Stimulated activated CD4-positive, alpha-beta T cell treated with anti-CD3 and anti-CD28 coated beads, Interleukin-12 subunit alpha, Interleukin-12 subunit beta, amount 100 ng/mL, for 48 hours (primary cell): ENCODE measurements at places on chromosomes 3 and 15.
A peak's percentile ranks its signal among the peaks of the same experiment; 100 is the strongest.

- no peak for DNase-seq
Observed at GRCh38 chr15:42687740-42688139, 49.2 kb downstream of the CDAN1 start.

DNA sequence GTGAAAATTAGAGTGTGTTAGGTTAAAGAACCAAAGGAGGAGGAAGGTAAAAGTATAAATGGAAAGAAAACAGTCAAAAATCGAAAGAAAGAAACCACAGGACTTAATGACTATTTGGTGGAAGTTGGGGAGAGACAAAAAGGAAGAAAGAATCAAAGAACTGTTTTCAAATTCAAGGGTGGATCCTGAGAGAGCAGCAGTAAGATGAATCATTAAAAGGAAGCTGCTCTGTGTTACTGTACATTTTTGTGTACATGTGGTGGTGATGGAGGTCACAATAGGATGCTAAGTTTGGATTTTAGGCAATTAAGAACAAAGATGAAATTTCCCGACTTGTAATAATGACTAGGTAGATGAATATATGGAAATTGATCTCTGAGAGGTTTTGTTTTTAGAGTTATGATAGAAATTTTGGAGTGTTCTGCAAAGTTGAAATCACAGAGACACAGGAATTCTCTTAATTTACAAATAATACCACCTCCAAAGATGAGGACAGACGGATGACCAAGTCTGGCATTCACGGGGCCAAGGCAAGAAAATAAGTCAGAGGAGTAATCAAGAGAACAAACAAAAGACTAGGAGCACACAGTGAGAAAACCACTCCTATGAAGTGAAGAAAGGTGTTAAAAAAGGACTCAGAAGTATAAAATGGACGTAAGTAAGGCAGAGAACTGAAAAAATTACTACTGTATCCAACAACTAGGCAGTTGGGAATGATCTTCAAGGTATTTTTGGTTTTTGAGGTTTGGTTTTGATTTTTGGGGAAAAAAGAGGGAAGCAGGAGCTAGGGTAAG is 7.1 kb downstream of the DHX36 start:
- DNase-seq: no peak

DNA sequence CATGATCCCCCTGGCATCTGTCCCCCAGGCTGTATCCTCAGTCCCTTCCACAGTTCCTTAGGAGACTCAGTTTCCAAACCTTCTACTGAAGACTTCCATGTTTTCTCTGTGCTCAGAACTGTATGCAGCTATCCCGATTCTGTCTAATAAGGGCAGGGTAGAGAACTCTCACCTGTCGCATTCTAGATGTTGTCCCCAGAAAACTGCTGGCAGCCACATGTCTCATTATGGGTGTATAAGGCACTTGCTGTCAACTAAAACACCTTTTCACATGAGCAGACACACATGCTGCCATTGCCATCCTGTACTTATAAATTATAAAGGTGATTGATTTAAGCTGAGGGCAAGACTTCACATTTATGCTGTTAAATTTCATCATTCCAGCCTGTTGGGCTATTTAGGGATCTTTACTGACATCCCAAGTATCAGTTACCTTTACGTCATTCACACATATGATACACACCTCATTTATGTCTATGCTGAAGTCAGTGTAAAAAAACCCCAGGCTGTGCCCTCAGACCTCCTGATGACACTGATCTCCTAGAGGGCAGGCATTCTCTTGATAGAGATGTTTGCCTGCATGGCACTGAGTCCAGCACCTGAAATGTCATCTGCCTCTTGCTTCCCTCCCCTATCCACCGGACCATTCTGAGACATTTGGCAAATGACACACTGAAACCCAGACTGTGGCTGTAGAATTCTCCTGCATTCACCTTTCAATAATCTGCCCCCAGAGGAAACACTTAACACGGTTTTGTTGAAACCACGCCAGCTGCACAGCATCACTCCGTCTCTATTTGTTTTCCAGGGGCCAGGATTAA is 35.8 kb downstream of the BTD start:
- DNase-seq: no peak

GRCh38 chr15:26972636-26973035 is 1.7 kb downstream of the GABRG3 start:
- no peak for DNase-seq

- DNase-seq: no peak
Observed at GRCh38 chr3:62319570-62320243, 53.6 kb downstream of the FEZF2 start.

GRCh38 chr15:38050529-38051448 is 116.3 kb downstream of the TMCO5A start:
- DNase-seq: no peak

- no peak for DNase-seq
Observed at GRCh38 chr3:48426944-48427629, 2.8 kb downstream of the PLXNB1 start.

DNA sequence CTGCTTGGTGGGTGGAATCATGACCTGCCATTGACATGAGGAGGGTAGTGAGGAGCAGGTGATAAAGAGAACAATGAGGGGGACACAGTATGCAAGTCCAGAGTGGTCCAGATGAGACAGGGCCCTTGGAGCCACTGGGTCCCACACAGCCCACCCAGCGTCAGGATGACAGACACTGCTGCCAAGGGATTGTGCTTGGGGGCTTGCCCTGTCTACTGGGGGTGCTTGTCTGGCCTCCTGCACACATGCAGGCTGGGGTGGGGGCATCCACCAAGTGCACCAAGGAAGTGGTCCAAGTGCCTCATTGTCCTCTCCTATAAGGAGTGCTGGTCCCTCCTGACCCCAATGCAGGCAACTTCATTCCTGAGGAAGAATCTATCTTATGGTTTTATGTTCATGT is 39.2 kb upstream of the CTSH start:
- DNase-seq: no peak

DNA sequence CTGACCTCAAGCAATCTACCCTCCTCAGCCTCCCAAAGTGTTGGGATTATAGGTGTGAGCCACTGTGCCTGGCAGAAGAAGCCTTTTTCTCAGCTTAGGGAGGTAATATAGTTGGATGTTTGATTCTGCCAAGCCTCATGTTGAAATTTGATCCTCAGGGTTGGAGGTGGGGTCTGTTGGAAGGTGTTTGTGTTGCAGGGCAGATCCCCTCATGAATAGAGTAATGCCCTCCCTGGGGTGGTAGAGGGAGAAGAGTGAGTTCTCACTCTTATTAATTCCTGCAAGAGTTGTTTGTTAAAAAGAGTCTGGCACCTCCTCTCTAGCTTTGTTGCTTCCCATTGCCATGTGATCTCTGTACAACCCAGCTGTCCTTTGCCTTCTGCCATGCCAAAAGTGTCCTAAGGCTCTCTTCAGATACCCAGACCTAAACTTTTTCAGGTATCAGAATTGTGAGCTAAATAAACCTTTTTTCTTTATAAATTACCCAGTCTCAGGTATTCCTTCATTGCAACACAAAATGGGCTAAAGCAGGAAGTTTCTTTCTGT is 16.4 kb downstream of the NECTIN3 start:
- no peak for DNase-seq

GRCh38 chr3:71305231-71306206 is 278.0 kb downstream of the FOXP1 start:
- DNase-seq: no peak

DNA sequence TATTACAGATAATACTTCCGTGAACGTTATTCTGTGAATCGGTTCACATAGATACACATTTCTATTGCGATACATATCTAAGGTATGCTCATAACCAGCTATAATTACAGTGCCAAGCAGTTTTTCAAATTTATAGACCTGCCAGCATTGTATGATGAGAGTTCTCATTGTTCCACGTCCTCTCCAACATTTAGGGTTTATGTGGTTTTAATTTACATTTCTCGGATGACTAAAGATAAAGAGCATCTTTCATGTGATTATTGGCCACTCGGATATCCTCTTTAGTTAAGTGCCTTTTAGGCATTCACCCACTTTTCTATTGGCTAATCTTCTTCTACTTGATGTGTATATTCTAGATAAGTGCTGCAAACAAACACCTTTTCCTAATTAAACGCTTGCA is 134.7 kb upstream of the CCDC54 start:
- no peak for DNase-seq

DNA sequence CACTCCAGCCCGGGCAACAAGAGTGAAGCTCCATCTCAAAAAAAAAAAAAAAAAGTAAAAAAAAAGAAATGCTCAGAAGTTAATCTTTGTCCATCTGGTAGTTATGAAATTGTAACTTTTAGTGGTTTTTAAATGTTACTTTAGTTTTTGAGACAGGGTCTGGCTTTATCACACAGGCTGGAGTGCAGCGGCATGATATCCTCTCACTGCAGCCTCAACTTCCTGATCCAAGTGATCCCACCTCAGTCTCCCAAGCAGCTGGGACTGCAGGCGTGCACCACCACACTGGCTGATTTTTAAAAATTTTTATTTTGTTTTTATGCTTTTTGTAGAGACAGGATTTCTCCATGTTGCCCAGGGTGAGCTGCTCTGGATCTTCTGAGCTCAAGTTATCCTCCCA is 1.3 kb downstream of the RNU5B-1 start:
- no peak for DNase-seq

GRCh38 chr3:17491601-17492000 is 250.8 kb downstream of the TBC1D5 start:
- no peak for DNase-seq

DNA sequence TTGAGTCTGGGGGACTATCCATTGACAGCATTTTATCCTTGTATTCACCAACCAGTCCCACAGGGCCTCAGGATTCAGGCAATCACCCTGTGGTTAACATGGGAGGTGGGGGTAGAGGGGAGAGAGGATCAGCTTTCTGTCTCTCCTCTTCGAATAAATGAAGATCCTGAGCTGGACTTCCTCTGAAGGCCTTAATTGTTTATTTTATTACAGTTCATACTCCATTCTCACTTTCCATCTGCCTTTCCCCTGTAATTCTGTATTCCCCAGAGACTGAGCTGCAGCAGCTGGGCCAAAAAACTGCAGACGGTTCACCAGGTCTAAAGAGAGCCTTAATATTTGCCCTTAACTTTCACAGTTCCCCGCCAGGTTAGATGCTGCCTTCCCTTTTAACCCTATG is 11.9 kb downstream of the TAGLN3 start:
- DNase-seq: no peak

DNA sequence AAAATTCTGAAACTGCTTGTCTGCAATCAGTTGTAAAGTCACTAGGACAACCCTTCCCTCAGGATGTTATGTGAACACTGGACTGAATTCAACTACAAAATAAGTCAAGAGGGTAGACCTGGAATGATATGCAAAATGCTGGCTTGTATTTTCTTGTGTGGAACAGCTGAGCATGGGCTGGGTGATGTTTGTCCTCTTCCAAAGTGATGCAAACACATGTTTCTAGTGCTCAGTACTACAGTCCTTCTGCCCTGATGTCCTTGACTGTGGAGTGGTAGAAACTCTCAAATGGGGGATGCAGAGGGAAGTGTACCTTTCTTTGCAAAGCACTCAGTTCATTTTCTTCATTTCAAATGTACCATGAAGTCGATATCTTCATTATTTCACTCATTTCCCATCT is 258.6 kb downstream of the THSD4 start:
- no peak for DNase-seq

GRCh38 chr15:40843885-40844695 is at the start of gene SPINT1:
SPINT1 (plus strand) TSS chr15:40844048; CDS start chr15:40844555, 507 bp downstream.
- peak; percentile 71 for DNase-seq

DNA sequence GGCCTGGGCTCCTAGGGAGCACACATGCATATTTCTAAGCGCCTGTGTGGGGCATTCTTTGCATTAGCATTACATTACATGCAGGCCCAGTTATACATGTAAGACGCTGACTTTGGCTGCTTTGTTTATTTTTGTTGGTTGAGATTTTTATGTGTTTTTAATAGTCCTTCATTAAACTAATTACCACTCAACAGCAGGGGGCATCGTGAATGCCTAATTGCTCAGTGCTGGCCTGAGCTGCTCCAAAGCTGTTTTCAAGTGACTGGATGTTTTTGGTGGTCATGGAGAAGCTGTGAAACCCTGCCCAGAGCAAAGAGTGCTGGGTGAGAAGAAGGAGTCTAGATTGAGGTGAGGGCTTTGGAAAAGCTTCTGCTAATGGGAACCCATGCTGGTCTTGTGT is 41.5 kb downstream of the GPD1L start:
- DNase-seq: no peak

- DNase-seq: no peak
Observed at GRCh38 chr3:168909260-168909659, 754.3 kb downstream of the MECOM start.

DNA sequence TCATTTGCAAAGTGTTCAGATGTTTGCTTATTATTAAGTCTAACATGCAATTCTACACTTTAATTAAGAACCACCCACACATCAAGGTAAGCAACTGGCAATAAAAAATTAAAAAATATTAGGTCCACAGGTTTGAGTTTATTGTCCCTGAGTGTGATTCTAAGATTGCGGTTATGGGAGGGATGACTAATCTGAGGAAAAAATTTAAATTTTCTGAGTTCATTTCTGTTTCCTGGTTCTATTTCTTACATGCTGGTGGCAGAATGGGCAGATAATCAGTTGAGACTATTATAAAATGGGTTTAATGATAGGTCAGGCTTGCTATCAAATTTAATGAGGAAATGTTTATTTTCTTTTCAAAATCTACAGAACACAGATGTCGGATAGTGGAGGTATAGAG is 105.9 kb downstream of the TP63 start:
- no peak for DNase-seq

- DNase-seq: no peak
Observed at GRCh38 chr3:9111866-9112265, 137.6 kb downstream of the SRGAP3 start.

DNA sequence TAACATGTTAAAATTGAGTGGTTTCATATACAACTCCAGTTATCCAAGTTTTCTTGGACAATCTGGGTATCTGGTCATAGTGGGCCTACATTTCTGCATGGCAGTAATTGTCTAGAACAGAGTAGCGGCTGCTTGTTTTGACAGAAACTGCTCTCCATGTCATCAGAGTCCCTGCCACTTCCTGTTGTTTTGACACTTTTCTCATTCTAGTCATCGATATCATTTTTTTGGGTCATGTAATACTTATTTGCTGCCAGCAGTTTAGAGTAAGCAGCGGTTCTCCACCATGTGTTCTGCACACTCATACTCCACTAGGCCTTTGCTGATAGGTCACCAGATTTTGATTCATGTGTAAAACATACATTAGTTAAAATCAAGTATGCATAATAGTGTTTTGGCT is 81.5 kb downstream of the SLC25A26 start:
- peak; percentile 20 for DNase-seq

- DNase-seq: no peak
Observed at GRCh38 chr3:119376758-119377157, 82.6 kb downstream of the ARHGAP31 start.

GRCh38 chr15:82742134-82742533 is 32.5 kb upstream of the AP3B2 start:
- no peak for DNase-seq

DNA sequence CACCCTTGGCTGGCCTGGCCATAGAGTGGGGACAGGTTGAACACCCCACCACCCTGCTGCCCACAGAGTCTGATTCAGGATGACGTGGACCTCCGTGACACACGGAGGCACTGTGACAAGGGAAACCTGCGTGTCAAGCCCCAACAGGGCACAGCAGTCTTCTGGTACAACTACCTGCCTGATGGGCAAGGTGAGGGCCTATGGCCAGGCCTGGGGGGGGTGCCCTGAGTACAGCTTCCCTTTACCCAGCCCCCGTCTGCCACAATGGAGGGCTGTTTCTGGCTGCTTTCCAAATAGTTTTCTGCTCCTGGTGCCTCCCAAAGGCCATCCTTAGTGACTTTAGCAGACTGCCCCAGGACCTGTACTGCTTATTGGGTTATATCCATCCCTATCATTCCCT is 1.2 kb upstream of the WDR6 start:
- DNase-seq: no peak
